Spleen (tissue), 13 donors: ENCODE measurements at places on chromosomes 3 and 15. TPM values are rescaled to one million over a fixed set of nuclear protein-coding genes. Genes with fewer than 3 reads are reported as not detected.

- DNase-seq, result no peak
Observed at GRCh38 chr15:98802187-98802586, 153.8 kb downstream of the IGF1R start.

DNA sequence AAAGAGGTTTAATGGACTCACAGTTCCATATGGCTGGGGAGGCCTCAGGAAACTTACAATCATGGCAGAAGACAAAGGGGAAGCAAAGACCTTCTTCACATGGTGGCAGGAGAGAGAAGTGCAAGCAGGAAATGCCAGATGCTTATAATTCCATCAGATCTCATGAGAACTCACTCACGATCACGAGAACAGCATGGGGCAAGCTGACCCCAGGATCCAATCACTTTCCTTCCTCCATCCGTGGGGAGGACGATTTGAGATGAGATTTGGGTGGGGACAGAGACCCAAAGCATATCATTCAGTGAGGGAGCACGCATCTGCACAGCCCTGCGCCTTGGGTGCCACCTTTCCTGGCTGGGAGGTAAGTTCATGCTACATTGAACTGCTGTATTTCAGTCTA lies 234.1 kb upstream of the ATP10A start:
- DNase-seq, result no peak

ISLR2 gene
- 0.20 TPM for polyA plus RNA-seq

DNA sequence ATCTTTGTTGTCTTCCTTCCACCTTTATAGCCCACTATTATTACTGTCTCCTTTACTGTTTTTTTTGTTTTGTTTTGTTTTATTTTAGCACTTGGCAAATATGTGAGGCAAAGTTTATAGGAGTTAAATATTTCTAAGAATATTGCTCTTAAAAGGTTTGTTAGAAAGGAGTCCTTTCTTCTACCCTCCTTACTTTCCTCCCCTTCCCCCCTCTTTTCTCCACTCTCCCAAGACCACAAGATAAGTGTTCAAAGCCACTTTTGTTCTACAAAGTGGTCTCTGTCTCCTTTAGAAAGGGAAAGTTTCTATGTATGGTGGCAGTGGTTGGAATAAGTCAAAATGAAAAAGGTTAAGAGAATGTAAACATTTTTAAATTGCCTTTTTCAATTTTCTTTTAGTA lies 130.7 kb upstream of the TSC22D2 start:
- DNase-seq, result no peak

- no peak for DNase-seq
Observed at GRCh38 chr15:42723068-42723467, 13.9 kb downstream of the CDAN1 start.

DNA sequence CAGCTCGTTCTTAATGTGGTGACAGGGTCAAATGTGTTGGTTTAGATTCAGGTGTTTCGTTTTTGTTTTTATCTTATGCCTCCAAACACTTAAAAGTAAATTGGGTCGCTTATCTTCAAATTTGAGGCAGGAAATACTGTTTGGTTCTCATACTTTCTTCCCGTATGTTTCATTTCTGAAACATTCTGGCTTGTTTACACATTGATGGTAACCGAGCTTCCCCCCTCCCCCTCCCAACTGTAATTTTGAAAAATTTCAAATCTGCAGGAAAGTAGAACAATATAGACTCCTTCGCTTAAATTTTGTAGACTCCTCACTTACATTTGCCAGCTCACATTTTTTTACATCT lies 64.9 kb downstream of the CMTM8 start:
- DNase-seq, result no peak

FGF12 gene
- 3.7 TPM for polyA plus RNA-seq

DNA sequence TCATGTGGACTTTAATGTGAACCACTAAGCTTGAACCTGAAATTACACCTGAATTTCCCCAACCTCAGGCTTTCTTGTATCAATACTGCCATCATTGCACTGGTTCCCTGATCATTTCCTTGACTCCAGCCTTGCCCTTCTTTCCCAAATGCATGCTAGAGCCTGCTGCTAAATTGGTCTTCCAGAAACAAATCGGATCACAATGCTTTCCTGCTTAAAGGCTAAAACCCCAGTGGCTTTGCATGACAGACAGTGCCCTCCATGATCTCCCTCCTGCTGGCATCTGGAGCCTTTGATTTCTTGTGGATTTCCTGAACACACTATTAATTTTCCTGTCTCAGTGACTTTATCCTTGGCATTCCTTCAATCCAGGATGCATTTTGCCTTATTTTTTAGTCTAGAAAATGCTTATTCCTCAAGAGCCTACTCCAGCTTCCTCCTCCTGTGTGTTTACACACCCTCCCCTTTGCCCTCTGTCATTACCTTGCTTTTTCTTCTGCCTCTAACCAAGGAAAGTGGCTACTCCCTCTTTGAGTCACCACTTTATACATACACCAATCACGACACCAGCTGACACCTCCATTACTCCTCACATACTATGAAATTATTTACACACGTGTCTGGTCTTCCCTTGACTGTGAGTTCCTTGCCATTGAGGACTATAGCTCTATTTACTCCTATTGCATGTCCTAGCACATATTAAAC lies 214.6 kb downstream of the KCNAB1 start:
- DNase-seq, result no peak

DNA sequence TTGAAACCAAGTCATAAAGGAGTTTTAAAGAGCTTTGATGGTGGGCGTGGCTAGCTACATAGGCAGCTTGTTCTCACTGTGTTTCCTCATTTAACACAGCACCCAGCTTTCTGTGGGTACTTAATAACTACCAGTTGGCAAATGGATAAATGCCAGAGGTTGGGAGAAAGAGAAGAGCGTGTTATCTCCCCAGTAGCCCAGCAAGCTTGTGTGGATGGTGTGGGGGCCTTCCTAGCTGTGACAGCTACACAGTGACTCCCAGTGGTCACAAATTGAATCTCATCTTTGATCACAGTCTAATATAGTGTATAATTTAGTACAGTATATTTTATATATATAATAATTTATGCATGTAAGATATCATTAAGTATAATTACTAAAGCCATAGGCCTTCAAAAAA lies 984.1 kb downstream of the EPHA3 start:
- DNase-seq, result no peak

GRCh38 chr15:33584797-33585196 lies 274.0 kb downstream of the RYR3 start:
- no peak for DNase-seq

DNA sequence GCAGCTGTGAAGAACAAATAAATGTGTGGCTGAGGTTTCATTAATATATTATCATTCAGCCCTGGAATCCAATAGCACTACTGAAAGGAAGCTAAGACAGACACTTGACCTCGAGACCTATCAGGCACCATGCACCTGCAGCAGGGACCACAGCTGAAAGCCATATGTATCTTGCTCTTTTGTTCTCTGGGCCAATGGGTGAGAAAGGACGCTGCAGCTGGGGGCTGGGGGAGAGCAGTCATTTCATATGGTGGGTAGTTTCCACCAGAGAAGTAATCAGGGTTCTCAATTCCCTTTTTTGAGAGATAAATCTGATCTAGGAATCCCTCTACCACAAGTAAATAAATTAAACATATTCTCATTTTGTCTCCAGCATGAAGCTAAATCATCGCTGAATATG lies 225.6 kb upstream of the STRIT1 start:
- no peak for DNase-seq

SYNPR gene
- not detected for polyA plus RNA-seq

CAMK1 gene
- polyA plus RNA-seq, result 28.2 TPM

DNA sequence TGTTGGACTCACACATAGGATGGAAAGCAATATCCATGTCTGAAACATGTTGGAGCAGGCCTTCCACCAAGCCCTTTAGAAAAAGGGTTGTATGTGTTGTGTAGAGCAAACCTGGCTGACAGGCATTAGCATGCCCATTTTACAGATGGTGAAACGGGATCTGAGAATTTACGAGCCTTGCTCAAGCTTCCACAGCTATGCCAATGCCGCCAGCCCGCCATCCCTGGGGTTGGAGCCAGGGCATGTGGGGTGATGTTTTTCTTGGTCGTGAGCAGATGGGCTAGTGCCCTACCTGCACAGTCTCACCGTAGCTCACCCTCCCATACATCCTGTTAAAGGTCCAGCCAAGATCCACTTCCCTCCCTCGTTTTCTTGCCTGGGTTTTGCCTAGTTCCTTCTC lies 97.5 kb upstream of the TLE3 start:
- DNase-seq, result no peak

DNA sequence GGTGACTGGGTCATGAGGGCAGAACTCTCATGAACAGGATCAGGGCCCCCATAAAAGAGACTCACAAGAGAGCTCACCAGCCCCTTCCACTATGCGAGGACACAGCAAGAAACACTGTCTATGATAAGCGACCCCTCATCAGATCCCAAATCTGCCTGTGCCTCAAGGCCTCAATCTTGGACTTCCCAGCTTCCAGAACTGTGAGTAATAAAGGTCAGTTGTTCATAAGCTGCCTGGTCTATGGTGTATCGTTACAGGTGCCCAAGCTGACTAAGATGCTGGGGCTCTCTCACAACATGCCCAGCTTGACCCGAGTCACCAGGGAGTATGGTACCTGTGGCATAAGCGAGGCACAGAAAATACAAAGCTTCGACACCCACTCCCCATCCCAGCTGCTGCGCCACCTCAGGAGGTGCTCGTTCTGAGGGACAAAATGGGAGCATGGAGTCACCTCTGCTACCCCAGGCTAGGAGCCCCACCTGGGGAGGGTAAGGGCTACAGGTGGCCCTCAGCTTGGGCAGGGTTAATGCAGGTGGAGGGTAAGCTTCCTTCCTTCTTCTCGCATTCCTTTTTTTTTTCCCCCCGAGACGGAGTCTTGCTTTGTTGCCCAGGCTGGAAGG lies 234.1 kb downstream of the ADAMTS17 start:
- DNase-seq, result peak; percentile 55

GRCh38 chr15:29770796-29771195 lies 51.5 kb downstream of the TJP1 start:
- DNase-seq, result no peak

CYP1A2 gene
- not detected for polyA plus RNA-seq

DNA sequence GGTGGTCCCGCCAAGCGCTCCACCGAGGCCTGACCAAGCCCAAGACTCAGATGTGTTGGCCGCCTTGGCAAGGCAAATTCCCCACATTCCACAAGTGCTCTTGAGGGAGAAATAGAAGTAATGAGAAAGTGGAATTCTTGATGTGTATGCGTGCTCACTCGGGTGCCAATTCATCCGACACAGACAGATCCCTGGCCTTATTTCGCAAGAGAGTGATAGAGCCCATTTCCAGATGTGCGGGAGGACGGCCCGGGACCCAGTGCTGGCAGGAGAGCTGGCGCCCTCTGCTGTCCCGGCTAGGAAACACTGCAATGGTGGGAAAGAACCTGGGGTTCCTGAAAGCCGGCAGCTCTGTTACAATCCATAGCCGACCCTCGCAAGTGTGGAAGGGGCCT lies 76.0 kb downstream of the HMG20A start:
- peak; percentile 92 for DNase-seq

SOX2 gene
- polyA plus RNA-seq, result 0.02 TPM

- no peak for DNase-seq
Observed at GRCh38 chr3:149618151-149619123, 39.4 kb downstream of the WWTR1 start.

DNA sequence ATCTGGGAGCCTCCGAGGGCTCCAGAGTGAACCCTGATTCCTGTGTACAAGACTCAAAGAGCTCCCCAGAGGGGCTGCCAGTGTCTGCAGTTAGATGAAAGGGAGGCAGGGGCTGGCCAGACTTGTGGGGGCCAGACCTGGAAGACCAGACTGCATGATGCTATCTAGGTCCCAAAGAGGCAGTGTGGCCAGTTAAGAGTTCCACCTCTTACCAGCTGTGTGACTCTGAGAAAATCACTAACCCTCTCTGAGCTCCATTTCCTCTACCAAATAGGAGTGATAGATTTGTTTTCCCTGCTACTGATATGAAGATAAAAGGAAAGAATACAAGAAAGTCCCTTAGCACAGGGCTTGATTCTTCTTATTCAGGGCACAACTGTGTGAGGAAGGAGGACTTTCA lies 29.0 kb downstream of the ACSBG1 start:
- DNase-seq, result no peak

DNA sequence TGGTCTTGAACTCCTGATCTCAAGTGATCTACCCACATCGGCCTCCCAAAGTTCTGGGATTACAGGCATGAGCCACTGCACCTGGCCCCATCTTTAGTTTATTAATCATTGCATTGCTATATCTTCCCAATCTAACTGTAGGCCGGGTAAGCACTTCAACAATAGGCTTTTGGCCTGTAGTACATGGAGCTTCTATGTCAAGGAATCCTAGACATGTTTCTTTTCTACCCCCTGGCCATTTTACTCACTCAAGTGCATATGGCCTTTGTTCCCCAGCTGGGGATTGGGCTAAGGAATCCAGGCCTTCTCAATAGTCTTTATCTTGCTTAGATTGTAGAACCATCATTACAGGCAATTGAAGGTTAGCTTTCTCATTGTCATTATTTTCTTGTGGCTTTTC lies 122.3 kb upstream of the MBNL1 start:
- DNase-seq, result no peak

DNA sequence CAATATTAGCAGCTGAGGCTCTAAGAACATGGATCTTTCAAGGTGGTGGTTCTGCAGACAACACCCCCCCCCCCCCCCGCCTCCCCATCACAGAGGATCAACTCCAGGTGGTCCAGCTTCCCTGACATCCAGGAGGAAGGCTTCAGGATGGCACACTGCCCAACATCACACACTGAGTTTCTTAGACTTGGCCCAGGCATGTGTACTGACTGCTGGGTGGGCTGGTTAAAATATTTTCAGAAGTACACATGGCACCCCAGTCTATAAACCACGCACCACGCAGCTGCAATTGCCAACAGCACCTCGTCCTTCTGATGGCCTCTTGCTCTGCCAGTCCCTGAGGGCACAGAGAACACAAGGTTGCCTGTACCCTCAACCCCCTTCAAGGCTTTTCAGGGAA lies 22.1 kb downstream of the SRPRB start:
- DNase-seq, result no peak

DNA sequence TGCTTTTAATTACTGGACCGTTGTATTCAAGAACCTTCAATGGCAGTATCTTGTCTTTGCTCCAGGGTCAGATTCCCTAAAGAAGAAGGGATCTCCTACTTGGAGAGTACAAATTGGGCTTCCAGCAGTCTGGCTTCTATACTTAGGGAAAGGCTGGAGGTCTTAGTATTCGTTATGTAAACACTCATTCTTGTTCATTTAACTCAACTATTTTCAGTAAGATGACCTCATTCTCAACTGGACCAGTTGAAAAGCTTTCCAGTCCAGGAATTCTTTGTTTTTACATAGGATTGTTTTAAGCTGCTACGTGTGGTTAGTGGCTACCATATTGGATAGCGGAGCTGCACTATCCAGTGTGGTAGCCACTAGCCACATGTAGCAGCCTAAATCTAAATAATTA lies 4.6 kb downstream of the SENP5 start:
- no peak for DNase-seq

GRCh38 chr3:194574639-194575483 lies 58.4 kb downstream of the TMEM44 start:
- DNase-seq, result no peak

- no peak for DNase-seq
Observed at GRCh38 chr15:57003418-57003817, 85.0 kb downstream of the TCF12 start.

DNA sequence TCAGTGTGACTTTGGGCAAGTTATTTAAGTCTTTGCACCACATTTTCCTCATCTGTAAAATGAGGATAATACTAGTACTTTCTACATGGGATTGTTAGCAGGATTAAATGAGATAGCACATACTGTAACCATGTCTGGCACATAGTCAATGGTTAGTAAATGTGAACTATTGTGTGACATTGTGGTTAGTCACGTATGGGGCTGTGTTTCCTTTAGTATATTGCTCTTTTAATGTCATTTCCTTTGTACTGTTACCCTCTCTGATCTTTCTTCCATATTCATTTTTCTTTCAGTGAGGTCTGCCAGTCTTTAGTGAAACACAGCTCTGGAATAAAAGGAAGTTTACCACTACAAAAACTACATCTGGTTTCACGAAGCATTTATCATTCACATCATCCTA lies 21.4 kb downstream of the OPA1 start:
- DNase-seq, result no peak
